Brain microvascular endothelial cell (primary cell): ENCODE measurements at places on chromosomes 2 and 18.

DNA sequence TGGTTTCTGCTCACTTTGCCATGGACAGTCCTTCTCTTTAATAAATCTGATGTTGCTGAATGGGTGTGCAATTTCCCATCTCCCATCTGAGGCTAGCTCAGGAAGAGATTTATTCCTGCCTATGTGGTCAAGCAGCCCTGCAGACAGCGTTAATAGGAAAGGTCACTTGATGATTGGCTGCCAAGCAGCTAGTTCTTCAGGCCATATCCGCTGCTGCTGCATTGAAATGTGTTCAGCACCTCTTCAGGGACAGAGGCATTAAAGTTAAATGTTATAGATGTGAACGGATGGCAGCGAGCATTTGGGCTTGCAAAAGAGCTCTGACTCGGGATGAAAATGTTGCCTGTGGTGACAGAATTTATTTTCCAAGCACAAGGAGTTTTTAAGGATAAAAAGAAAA lies 474.2 kb downstream of the PIK3C3 start:
- no peak for DNase-seq

GRCh38 chr2:190119923-190120590 lies 57.5 kb upstream of the MSTN start:
- no peak for DNase-seq

GRCh38 chr2:28390746-28391563 lies 1.7 kb upstream of the FOSL2 start:
- peak; percentile 74 for DNase-seq

GRCh38 chr2:240355001-240355891 lies 80.2 kb upstream of the GPC1 start:
- DNase-seq = no peak

- no peak for DNase-seq
These were observed 110.3 kb upstream of the TTN start for GRCh38 chr2:178917555-178917954.

- no peak for DNase-seq
These were observed 101.4 kb upstream of the SLC4A10 start for GRCh38 chr2:161522796-161523195.

GRCh38 chr2:75021672-75022071 lies 63.2 kb downstream of the POLE4 start:
- DNase-seq = peak; percentile 40

GRCh38 chr18:68418881-68419280 lies 296.0 kb downstream of the TMX3 start:
- peak; percentile 67 for DNase-seq

DNA sequence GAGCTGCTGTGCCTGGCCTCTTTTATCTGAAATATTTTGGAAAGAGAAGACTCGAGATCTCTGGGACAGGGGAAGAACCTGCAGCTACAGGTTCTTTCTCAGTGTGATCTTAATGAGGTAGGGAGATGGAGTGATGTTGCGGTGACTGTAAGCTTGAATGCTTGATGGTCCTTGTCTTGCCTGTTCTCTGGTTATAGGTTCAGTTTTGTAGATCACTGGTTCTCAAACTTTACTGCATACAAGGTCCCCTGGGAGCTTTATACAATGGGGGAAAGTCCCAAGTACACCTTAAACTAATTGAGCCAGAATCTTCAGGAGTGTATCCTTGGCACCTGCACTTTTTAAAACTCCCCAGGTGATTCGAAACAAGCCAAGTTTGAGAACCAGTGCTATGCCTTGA lies 136.7 kb upstream of the CXCR4 start:
- DNase-seq = no peak

DNA sequence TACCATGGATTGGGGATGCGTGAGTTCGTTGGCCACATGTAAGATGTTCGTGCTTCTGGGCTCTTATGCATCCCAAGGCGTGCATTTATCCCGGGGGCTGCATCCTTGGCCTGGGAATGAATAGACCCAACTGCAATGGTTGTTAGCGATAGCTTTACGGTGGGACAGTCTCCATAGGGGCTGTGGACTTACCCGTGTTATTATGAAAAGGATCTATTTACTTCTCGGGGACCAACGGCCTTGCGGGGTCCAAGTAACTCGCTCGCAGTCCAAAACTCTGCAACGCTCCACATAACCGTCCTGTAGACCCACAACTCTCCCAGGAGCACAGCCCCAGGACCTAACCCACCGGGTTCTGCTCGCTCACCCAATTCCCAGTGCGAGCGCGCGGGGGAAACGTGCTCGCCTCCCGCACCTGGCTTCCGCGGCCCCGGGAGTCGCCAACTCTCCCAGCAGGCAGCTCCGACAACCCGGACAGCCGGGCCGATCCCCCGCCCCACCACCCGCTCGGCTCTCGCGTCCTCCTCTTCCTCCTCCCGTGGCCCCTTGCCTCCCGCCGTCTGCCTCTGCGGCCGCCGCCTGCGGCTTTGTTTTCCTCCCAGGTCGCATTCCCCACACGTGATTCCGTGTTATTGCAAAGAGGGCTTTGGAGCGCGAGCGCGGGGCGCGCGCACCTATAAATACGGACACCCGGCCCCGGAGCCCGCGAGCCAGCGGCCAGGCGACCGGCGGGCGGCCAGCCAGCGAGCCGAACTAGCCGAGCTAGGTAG lies at the start of gene CABLES1:
Gene CABLES1 (plus strand): TSS at position 706 of the 770 bp plus-strand sequence. CDS start 278 bp downstream, outside the sequence.
- DNase-seq = peak; percentile 43

- peak; percentile 84 for DNase-seq
These were observed 367.7 kb upstream of the NETO1 start for GRCh38 chr18:73235491-73235890.

GRCh38 chr2:68561372-68561771 lies 82.0 kb upstream of the PROKR1 start:
- DNase-seq = no peak

- DNase-seq = no peak
These were observed 192.6 kb downstream of the MGAT5 start for GRCh38 chr2:134446383-134447017.

GRCh38 chr18:13219593-13220159 lies 1.1 kb downstream of the LDLRAD4 start:
- no peak for DNase-seq

DNA sequence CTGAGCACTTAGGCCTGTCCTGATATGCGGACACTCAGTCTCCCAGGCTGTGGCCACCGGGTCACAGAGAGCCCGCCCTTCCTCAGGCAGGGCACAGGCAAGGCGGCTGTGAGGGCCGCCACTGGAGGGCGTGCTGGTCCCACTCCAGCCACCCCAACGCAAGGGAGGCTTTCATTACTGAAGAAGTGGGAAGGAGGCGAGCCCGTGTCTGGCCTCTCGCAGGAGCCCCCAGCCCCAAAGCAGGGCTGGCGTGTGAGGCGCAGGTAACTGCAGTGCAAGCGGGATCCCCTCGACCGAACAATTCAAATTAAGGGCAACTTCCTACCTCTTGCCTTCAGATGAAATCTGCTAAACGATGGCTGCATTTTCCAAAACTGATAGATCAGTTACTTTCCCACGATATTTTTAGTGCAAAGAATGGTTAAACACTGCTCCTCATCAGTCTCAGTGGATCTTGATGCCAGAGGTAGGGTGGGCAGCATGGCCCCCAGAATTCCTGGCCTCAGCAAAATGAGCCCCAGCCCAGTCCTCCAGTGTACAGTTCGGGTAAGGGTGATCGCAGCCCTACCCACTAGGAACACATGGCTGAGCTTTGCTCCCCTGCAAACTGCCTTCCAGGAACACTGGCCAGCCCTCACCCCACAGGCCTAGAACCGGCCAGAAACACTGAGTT lies 97.2 kb downstream of the SEPTIN10 start:
- peak; percentile 27 for DNase-seq

- DNase-seq = no peak
These were observed 5.4 kb downstream of the TGFA start for GRCh38 chr2:70548233-70548632.
